ENCODE measurements at places on chromosomes 12 and 14.

DNA sequence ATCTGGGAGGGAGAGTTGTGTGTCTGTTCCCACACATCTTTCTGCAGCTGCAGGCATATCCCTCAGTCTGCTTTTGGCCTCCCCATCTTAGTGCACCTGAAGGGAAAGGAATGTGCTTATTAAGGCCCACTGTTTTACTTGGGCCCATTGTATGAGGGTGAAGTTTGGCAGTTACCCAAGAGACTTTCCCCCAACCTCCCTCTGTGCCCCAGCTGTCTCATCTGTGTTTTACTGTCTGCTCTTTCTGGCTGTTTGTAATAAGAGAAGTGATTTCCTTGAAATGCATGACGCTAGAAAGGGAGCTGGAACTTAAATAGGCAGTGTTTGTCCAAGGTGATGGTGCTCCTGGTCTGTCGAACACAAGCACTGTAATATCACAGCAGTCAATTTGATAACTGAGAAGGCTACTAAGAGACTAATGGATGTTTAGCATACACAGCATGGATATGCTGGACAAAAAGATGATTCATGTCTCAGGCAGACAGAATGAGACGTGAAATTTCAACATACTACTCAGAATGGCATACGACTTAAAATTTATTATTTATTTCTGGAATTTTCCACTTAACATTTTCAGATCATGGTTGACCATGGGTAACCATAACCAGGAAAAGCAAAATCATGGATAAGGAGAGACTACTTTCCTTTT is 43.6 kb downstream of the FSCB start:
- no peak for DNase-seq

GRCh38 chr14:52906141-52906601 is 44.7 kb downstream of the FERMT2 start:
- peak; percentile 80 for DNase-seq

DNA sequence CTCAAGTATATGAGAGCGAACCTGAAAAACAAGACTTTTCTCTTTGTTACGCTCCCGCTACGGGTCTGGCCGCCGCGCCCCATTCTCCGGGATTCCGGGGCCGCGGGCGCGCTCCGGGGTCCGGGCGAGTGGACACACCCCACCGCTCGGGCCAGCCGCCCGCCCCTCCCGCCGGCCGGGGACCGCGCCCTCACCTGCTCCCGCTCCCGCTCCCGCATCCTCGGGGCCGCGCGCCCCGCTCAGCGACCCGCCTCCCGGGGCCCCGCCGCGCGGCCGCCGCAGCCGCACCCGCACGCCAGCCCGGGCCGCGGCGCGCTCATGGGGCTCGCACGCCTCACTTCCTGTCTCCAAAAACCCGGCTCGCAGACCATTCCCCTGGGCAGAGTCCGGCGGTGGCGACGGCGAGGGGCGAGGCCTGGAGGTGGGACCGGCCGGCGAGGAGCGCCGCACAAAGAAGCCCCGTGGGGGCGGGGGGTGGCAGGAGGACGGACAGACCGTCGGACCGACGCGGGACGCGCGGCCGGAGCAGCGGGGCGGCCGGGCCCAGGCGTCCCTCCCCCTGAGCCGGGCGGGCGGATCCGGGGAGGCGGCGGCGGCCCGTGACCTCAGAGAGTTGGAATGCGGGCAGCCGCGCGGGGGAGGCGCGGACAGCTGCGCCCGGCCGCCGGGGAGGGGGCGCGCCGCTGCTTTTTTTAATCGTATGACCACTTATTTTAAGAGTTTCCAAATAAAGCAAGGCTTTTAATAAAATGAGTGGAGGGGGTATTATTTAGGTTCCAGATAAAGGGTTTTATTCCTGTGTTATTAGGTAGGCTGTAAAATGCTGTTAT is at the start of gene PTPN21:
PTPN21 (minus strand) TSS at position 551 of the 830 bp plus-strand sequence. CDS start 4,590 bp downstream, outside the sequence.
- no peak for DNase-seq

DNA sequence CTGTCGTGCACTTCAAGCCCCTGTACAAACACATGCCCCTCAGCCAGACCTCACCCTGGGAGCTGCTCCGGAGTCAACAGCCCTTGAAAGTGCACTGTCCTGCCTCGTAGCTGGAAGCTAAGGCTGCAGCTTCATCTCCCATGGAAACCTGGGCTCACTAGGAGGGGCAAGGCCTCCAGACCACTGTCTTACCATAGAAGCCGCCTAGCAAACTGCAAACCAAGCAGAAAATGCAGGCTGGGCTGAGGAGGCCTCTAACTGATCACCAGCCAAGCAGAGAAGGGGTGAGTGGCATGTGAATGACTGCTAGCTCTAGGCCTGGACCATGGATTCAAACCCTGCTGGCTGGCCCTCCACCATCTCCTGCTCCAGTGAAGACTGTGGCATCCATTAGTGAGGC is 340.2 kb downstream of the CACNA1C start:
- DNase-seq: no peak

DNA sequence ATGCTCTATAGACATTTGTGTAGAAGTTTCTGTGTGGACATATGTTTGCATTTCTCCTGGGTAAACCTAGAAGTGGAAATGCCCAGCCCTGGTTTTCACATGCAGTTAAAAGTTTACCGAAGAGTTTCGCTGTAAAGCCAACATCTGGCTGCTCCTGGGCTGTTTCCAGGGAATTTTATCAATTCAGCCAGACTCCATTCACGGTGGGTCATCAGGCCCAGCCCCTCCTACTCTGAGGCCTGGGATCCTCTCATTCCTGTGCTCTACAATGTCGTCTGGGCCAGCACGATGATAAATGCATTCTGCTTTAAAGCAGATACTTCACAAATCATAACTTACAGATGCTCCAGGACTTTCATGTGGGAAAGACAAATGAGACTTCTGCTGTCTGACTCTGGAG is 7.1 kb downstream of the NUAK1 start:
- no peak for DNase-seq

DNA sequence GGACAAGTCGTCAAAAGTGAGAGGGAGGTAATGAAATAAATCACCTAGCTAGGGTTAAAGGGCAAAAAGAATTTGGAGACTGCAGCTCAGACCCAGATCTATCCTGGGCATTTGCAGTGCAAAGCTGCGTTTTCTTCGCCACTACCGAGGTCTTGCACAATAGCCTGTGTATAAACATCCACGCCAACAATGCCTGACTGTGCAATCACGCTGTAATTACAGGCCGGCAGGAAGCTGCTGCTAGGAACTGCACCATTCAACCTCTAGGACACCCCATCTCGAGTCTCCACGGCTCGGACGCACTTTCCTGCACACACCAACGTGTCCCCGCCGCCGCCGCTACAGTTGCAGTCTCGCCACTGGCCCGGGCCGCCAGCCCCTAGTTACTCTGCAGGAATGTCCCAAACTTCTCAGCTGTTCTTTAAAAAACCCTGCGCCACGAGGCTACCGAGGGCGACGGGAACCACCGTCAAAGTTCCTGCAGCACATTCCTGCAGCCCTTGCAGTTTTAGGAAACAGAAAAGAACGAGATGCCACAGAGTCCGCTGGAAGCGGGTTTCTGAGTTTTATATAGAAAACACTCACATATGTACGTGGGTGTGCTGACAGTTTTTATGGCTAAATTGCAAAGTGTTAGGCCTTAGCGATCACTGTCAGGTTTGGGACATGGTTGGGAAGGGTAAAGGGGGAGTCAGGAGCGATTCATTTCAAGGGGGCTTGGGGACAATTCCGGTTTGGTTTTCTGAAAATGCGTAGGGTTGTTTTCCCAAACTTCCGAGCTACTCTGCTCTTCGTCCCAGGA is 65.6 kb upstream of the PTGR2 start:
- no peak for DNase-seq

- DNase-seq: no peak
Measured at GRCh38 chr12:16618256-16618655, 12.3 kb upstream of the LMO3 start.

GRCh38 chr12:121318121-121318520 is 21.6 kb upstream of the CAMKK2 start:
- DNase-seq: no peak

DNA sequence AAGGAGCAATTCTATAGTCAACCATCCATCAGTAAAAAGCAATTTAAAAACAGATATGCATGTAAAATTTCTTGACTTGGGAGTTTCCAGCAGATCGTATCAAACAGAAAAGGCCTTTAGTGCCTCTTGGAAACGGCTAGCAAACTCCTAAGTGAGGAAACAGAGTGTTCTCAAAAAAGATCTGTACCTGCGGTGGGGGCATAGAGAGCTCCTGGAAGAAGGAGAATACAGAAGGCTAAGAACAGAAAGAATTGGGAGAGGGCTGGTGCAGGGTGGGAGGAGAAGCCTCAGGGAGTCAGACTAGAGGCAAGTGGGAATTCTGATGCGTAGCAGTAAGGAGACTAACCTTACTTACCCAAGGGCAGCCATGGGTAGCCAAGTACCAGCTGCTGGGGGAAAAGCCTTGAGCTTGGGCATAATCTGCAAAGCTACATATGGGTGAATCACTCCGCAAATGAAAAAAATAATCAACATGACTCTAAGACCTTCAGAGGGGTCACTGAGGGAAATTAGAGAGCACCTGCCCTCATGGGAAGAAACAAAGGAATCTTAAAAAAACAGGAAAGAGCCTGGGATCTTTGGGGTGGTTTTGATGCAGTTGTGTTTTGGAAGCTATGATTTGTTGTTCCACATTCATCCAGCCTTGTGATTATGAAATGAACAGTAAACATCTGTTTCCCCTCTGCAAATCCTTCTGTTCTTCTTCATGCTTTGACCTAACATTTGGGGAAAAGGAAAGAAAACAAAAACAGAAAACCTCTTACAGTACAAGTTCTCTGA is 10.4 kb downstream of the RHOJ start:
- no peak for DNase-seq

DNA sequence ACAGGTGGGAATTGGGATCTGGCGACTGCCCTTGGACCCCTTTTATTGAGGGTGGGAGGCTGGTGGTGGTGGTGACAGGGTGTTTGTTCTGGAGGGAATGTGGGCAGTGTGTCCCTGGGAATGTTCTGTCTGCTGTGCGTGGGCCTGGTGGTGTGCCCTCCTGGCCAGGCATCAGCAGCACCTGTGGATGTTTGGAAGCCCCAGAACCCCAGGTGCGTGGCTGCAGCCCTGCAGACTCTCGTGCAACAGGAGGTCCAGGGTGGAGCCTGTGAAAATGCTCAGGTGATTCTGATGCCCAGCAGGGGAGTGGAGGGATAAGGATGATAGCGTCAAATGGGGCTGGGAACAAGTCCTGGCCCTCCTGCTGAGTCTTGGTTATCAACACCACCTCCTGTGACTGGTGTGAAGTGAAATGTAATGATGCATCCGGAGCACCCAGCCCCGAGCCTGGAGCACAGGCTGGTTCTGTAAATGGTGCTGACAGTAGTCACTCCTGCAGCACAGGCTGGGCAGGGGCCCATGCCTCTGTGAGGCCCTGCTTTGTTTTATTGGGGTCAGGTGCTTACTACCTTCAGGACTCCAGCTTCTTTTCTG is 176.6 kb downstream of the TSPAN9 start:
- DNase-seq: no peak

DNA sequence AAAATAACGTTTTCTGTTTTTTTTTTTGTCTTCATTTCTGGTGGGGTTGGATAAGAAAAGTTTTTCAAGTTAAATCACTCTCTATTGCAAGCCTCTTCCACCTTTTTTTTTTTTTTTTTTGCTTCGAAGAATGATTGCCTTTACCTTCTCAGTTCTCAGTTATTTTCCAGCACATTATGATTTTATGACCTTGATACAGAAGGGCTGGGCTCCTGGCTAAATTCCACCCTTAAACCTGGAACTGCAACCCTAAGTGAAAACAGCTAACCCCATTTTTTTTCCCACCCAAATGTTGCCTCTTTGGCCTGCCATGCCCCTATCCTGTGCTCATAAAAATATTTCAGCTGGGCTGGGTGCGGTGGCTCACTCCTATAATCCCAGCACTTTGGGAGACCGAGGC is 31.4 kb downstream of the PSEN1 start:
- no peak for DNase-seq

DNA sequence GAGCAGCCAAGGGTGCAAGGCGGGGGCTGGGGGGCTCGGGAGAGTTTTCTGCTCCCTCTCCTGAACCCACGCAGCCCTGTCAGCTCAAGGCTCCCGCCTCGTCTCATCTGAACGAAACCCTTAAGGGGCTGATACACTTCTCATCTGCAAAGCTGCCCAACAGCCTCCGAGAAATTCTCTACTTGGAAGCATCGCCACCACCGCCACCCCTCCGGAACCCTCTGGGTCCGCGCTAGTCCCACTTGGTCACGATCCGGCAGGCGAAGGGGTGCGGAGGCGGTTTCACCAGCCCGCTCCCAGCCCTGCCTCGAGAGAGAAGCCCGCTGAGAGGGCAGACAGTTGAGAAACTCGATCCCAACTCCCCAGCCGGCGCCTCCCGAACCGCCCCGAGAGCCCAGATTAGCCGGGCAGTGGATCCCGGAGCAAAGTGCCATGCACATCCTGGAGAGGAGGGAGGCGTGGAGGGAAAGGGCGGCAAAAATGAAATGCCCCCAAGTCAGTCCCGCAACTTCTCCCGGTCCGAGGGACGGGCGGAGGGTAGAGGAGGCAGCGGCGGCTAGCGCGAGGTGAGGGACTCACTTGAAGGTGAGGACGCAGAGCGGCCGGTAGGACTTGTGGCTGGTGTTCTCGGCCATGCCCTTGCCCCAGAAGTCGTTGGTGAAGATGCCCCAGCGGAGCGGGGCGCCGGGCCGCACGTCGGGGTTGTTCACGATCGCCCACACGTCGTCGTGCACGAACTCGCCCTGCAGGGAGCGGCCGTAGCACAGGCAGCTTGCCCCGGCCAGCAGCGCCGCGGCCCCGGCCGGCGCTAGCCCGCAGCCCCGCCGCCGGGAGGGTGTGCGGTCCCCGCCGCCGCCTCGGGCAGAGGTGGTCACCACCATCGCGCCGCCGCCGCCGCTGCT is 620 bp downstream of the TMTC1 start:
- no peak for DNase-seq

DNA sequence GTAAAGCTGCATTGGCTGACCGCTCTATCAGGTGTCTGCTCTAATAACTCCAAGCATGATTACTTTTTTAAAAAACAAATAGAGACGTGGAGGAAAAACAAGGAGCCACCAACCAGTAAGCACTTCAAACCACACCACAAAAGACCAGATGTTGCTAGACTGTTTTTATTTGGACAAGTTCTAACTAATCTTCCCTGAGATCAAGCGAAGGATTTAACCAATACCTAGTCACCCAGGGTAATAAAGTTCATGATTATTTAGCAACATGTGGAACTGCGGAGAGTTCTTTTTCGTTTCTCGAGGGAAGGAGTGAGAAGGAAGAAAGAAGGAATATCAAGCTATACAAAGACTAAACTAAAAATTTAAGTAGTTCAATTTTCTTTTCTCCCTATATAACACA is 288.1 kb downstream of the DUSP6 start:
- no peak for DNase-seq

DNA sequence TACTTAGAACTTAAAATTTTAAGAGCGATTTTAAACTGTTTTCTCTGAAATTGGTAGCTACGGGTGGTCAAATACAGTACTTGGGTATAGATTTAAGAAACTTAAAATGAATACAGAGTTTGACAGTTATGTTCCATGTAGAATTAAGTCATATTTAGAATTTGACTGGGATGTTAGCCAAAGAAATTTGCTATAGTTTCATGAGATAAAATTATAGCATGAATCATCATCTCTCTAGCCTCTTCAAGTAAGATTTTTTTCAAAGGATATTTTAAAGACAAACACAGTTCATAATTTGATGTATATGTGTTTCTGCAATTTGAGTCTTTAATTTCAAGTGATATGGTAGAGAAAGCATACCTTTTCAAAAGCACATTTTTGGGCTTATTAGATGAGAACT is 41.0 kb downstream of the ZCRB1 start:
- DNase-seq: no peak

GRCh38 chr14:22423958-22424357 is 165.1 kb downstream of the DAD1 start:
- DNase-seq: no peak

GRCh38 chr14:92945959-92946846 is 23.3 kb downstream of the CHGA start:
- DNase-seq: no peak

GRCh38 chr14:64723691-64724577 is 19.7 kb downstream of the PLEKHG3 start:
- no peak for DNase-seq

All from non-pigmented ciliary epithelial cell (primary cell).